ENCODE measurements at places on chromosomes 3 and 15.

DNA sequence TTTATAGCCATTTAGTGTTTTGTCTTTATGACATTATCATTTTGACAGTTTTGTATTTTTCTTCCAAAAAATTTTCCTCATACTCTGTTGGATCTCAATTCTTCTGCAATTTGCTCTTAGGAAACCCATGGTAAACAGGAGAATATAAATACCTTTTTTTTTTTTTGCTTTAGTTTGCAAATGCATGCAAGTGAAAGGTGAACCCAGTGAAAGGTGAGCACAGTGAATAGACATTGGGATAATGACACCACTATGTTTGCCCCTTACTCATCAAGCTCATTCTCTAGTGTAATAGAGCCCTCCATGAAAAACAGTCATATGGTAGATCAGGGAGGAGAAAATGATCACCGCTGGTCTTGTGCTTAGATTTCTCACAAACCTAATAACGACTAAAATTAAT lies 59.0 kb upstream of the TRPC1 start:
- no peak for DNase-seq

DNA sequence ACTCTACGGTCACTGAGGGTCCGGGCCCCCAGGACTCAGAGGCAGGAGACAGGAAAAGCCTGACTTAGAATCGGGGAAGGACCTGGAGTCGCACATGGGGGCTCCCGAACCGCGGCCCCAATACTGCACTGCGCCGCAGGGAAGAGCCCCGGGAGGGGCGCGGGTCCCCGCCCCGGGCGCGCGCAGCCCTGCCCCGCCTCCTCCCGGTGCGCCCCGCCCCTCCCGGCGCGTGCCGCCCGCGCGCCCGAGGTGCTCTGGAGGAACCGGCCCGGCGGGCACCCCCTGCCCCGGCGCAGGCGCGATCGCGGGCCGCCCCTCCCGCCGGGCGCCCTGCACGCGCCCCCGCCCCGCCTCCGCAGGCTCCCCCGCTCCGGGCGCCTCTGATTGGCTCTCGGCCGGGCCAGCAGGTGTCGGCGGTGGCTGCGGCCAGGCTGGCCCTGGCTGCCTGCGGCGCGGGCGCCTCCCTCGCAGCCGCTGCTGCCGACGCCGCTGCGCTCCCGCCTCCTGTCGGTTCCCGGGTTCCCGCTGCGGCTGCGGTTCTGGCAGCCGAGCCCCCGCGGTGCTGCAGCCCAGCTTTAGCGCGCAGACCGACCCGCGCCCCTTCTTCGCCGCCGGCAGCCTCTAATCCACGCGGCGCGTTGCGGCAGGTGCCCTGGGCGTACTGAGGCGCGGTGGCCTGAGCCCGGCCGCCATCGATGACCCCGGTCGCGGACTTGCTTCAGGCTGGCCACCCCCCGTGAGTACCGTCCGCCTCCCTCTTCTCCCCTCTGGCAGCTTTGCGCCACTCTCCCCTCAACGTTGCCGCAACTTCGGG lies at the start of gene MYRIP:
Gene MYRIP (plus strand): TSS at position 429 of the 814 bp plus-strand sequence. CDS start 91,208 bp downstream, outside the sequence.
- DNase-seq, result peak; percentile 10

- peak; percentile 75 for DNase-seq
Observed at GRCh38 chr15:74322558-74323180, 44.8 kb downstream of the CYP11A1 start.

DNA sequence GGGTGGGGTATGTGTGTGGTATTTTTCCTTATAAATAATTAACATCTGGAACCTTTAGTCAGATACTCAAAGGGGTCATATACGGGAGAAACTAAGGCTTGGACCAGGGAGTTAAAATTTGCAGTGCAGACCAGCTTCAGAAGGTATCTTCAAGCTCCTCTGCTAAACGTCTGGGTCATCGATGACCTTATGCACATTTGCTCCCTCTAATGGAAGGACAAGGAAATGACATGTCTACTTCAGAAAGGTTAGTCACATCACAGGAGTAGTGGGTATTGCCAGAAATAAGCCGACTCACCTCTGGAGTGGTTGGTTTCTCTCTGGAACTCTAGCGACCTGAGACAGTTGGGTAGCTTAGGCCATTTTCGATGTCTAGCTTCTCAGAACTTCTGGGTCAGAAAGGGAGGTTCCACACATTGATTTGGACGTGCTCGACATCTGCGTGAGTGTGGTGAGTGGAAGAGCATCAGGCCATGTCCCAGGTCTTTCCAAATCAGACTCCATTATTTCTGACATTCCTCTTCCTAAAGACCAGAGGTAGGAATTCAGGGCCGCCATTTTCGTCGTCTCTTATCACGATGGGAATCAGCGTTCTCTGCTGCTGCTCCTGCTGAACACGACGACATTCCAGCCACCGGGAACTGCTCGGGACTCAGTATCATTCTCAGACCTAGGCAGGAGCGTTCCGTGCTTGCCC lies 31.8 kb upstream of the RASA2 start:
- DNase-seq, result peak; percentile 47

DNA sequence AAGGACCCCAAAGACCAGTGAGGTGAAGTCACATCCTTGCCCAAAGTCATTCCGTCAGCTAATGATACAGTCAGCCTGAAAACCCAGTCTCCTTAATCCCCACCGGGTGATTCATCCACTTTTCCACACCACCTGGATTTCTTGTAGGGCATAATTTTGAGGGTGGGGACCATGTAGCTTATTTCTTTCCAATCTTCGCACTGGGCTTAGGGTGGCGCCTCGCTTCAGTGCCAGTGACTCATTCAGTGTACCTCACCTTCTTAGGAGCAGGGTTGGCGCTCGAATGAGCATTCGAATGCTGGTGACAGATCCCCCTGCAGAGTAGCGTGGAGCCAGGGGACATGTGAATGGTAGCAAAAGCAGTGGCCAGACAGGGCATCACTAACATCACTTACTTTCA lies 24.0 kb downstream of the BMF start:
- DNase-seq, result no peak

DNA sequence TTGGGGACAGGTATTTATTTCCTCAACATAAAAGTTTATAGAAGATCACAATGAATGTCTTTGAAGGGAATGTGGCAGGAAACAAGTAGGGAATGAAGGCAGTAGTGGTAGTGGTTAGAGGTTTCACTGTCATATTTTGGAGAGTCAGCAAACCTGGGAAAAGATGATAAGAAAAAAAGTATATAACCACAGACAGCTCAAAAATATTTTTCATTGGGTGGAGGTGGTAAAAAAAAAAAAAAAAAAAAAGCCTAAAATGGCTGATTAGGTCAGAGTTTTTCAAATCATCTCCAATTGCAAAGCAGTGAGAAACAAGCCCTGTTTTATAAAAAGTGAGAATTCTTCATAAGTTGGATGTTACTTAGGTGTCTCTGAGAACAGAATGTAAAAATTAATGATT lies 400.0 kb downstream of the LSAMP start:
- DNase-seq, result no peak

DNA sequence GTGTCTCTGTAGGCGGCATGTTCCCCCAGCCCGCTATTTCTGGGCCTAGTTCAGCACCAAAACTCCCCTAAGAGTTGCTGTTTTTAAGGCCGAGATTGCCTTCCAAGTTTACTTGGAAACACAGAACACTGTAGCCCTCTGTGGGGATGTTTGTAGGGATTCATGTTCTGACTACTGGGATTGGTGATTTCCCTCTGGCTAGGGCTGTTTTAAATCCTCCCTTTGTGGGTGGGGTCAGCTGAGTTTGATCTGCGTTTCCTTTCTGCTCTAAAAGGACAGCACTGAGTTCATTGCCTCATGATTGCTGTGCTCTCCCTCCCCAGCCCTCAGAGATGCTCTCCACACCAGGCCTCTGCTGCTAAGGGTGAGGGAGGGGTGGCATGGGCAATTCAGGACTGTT lies 640.6 kb upstream of the DPPA4 start:
- no peak for DNase-seq

DNA sequence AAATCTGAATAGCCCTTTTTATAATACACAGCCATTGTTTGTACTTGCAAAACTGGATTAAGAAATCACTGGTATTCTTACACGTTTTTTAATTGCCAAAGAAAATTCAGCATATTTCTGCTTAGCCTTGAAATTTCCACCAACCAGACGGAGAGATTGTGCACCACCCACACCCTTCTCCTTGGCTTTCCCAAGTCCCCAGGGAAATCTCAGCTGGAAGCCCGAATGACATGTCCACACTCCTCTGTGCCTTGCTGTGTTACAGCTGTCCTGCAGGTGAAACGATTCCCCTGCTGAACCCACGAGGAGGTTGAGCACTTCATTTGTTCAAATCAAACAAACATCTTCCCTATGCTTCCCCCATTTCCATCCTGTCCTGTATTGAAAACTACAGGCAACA lies 49.6 kb upstream of the PPARG start:
- no peak for DNase-seq

DNA sequence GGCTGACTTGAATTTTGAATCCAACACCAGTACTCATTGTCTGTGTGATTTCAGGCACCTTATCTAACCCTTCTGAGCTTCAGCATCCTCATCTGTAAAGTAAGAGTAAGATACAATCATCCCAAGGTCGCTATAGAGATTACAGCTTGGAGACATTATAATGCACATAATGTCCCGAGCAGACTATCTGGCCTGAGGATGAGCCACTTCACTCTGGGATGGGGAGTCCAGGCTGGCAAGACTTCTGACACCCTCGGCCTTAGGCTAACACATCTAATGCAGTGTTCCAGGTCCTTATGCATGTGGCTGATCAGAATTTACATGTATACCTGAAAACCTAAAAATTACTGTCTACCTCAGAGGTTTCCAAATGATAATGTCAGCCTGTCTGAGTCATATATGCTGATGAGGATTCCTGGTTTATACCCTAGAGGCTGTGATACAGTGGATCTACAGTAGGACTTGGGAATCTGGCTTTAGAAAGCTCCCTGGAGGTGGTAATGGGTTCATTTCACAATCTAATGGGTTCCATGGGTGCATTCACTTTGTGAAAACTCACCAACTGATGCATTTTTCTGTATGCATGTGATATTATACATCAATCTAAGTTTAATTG lies 229.0 kb upstream of the SLCO3A1 start:
- no peak for DNase-seq

GRCh38 chr3:174409086-174409743 lies 449.9 kb upstream of the NAALADL2 start:
- DNase-seq, result no peak

DNA sequence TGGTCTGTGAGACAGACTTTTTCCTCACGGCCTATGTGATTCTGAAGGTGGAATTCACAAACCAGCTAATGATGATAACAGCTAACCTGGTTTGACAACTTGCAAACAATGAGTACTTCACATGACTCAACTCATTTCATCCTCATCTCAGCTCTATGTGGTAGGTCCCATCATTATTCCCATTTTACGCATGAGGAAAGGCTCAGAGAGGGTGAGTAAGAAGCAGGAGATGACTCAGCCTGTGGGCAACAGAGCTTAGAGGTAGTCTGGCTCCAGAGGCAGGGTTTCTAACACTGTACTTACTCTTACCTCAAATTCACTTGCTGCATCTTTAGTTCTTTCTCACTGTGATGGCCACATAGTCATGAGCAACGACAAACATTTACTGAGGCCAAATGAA lies 25.8 kb upstream of the PSMD6 start:
- no peak for DNase-seq

- DNase-seq, result peak; percentile 61
Observed at GRCh38 chr15:43440721-43441281, 52.2 kb downstream of the TP53BP1 start.

- DNase-seq, result peak; percentile 20
Observed at GRCh38 chr15:89936051-89936785, 23.5 kb upstream of the ARPIN start.

DNA sequence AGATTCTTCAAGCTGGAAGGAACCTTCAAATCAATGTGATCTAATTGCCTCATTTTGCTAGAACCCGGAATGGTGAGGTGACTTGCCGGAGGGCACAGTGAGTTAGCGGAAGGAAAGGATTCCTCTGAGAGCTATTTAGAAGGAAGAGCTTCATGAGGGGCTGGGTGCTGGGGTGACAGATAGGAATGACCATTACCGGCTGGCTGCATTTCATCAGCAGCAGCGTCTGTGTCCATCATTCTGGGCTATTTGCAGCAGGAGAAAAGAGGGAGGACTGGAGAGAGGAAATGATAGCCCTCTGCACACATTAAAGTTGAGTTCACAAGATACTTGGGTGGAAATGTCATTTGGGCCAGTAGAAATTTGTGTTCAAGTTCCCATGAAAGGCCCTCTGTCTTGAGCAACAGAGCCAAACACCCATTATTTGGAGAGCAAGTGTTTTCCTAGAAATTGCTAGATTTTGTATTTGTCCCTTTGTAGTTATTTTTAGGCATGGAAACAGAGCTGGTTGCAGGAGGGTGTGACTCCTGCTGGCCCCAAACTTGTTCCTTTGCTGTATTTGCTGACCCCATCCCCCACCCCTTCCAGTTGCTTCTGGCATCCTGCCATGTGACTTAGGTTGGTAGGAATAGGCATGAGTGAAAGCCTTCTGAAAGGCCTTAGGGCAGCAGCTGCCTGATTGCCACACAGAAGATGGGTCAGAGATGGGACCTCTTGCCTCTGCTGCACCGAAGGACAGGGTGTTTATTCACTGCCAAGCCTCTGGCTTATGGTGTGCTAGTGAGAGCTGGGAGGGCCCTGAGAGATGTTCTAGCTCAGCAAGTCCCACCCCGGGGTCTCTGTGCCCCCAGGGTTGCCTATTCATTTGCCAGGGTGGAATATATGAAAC lies 87.5 kb upstream of the PLXNA1 start:
- DNase-seq, result no peak

DNA sequence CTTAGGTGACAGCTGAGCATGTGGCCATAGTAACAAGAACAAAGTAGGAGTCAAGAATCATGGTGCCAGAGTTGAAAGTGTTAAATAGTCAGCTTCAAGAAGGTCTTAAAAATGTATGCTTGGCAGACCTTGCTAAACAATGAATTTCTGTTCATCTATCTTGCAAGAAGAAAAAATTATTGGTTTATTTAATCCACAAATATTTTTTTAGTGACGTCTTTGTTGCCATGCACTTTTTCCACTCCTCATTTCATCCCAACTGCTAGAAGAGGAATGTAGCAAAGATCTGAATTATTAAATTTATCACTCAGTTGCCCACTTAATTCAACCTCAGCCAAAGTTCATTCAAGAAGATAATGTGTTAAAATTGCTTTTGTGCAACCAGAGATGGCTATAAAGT lies 3.2 kb upstream of the SLC4A7 start:
- no peak for DNase-seq

DNA sequence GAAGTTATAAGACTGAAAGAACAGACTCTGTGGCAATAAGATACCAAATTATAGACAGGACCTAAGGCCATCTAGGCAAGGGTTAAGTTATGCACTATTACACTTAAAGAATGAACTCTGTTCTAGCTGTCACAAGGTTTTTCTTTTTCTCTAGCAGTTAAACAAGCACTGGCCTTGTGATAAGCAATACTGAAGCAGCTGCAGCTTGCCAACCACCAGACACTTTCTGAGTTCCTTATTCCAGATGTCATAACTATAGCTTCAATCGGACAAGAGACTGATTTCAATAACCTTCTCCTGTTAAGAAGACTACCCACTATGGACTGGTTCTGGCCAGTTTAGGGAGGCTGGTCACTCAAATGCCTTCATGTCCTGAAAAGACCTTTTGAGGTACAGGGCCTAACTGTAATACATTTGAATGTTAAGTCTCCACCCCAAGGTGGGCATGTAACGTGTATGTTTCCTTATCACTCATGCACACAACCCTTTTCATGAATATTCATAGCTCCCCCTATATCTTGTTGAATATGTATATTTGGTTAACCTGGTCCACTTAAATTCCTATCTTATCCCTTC lies 85.8 kb downstream of the CFAP20DC start:
- DNase-seq, result no peak

- no peak for DNase-seq
Observed at GRCh38 chr3:52140769-52141168, 13.5 kb downstream of the POC1A start.

- no peak for DNase-seq
Observed at GRCh38 chr15:71003319-71003718, 110.7 kb downstream of the LRRC49 start.
